ENCODE measurements at places on chromosomes 4 and X.

GRCh38 chrX:154661170-154661569, 7.8 kb upstream of the CTAG2 start:
- no peak for DNase-seq

DNA sequence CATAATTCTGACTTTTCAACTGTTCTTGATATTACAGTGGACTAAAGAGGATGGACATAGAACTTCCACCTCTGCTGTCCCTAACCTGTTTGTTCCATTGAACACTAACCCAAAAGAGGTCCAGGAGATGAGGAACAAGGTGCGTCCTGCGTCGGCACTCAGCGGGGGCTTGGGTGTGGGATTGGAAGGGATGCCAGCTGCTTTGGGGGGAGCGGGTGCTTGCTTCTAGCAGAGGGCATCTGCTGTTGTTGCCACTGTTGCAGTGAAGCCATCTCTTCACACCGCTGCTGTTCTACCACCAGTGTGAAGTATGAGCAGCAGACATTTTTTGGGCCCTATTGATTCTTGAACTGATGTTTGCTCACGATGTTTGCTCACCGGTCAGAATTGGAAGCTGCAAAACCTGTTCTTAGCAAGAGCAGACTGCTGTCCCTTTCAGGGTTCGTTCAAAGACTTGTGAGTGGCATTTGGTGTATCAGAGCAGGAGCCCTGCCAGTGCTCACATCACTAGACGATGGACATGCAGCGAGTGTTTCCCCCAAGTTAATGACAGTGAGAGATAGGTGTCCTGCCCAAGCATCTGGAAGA, 55.4 kb downstream of the NOP14 start:
- DNase-seq, result no peak

- DNase-seq, result no peak
Measured at GRCh38 chr4:94926936-94927335, 169.2 kb downstream of the BMPR1B start.

- DNase-seq, result no peak
Measured at GRCh38 chrX:2691543-2692220, 587 bp downstream of the CD99 start.

All from brain microvascular endothelial cell (primary cell).